ENCODE measurements at places on chromosomes 5 and 9.

DNA sequence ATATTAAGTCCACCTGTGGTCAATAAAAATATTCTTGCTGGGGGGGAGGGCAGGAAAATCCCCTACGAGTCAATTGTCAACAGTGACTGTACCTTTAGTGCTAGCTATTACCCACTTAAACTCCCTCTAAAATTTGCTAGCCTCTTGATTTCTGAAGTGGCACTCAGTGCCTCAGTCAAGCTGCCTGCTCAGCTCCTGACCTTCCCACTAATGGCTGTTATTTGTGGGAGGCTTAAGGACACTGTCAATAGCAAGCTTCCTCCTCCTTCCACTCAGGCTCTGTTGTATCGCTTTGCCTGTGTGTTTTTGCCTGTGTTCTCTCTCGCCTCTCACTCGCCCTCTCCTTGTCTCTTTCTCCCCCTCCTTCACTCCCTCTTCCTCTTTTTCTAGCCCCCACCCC is 140.8 kb downstream of the BNC2 start:
- DNase-seq, result no peak

DNA sequence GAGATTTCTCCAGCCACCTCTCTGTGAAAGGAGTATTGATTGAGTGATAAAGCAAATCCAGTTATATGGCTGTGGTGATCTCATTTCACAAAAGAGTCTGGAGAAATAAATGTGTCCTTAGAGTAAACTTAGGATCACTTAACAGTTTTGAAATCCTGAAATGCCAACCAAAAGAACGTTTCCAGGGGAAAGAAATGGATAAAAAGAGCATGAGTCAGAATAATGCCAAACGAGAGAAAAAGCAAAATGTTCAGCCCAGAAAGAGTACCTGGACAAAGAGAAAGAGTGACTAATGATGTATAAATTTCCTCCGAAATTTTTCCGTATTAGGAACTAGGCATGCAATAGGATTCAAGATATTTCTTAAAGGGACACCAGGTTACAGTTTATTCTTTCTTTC is 463.1 kb upstream of the CDH10 start:
- no peak for DNase-seq

GRCh38 chr9:16335788-16336580 is 534.5 kb downstream of the BNC2 start:
- DNase-seq, result no peak

DNA sequence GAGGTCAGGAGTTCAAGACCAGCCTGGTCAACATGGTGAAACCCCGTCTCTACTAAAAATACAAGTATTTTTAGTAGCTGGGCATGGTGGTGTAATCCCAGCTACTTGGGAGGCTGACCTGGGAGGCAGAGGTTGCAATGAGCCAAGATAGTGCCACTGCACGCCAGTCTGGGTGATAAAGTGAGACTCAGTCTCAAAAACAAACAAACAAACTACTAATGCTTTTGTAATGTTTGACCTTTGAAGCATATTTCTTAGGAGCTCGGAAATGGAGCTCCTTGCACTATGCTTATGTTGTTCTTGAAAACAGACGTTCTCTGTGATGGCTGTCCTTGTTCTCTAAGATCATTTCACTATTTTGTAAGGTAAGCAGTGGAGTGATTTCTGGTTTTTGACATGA is 6.0 kb downstream of the F2RL2 start:
- DNase-seq, result no peak

DNA sequence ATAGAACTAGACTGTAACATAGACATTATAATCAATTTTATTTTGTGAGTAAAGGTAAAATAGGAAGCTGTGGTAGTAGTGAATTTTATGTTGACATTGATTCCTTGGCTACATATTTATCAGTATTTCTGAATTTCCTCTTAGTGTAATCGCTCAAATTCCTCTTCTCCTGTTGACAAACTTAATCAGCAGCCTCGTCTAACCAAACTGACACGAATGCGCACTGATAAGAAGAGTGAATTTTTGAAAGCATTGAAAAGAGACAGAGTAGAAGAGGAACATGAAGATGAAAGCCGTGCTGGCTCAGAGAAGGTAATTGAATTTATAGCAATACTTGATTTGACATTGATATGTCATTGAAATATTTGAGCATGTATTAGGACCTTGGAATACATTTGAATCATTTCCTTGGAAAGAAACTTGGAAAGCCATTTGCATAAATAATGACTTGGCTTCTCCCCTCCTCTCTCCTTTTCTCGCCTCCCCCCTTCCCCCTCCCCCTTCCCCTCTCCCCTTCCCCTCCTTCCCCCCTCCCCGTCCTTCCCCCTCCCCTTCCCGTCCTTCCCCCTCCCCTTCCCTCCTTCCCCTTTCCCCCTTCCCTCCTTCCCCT is 75.5 kb downstream of the GPBP1 start:
- no peak for DNase-seq

- no peak for DNase-seq
These were observed 46.1 kb downstream of the PRUNE2 start for GRCh38 chr9:76859860-76860259.

DNA sequence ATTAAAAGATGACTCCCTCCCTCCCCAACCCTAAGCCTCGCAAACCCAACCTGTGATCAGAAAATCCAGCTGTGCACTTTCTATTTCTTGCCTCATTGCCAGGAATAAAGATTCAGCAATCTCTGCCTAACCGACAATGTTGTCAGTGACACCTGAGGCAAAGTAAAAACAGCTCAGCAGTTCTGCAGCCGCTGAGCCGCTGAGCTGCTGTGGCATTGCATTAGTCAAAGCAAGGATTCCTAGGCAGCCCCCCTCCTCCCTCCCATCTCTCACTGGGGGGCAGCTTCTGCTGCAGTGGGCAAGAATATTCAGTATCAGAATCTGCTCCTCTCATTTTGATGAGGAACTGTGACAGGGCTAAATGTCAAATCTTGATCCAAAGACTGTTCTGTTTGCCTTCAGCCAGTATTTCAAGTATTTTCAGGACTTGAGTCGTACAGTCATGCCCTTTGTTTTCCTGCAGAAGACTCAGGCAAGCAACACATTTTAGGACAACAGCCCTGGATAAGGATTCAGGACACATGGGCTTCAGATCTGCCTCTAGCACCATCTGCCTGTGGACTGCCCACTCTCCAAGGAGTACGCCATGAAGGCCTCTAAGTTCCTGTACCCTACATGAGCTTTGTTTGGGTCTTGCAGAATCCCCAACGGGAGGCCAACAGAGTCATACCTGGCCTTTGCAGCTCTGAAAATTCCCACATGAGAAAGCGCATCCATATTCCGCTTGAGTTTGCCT is 41.1 kb upstream of the DAP start:
- DNase-seq, result no peak

GRCh38 chr5:58378613-58379390 is 81.1 kb downstream of the PLK2 start:
- DNase-seq, result no peak

DNA sequence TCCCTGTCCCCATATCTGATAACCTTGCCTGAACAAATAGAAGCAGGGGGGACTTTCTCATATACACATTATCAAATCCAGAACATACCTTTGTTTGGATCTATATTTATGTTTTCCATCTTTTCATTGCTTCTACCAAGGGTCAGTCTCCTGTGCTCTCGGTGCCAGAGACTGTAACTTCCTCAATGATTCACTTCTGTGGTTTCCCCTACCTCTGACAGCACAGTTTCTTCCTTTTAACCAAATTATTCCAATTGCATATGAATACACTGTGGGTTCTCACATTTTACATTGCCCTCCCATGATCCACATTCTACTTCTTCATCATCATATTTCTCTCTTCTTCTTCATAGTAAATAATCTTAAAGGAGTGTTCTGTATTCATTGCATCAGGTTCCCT is 32.2 kb downstream of the NMUR2 start:
- no peak for DNase-seq

GRCh38 chr5:107285772-107286171 is 385.0 kb downstream of the EFNA5 start:
- DNase-seq, result no peak

DNA sequence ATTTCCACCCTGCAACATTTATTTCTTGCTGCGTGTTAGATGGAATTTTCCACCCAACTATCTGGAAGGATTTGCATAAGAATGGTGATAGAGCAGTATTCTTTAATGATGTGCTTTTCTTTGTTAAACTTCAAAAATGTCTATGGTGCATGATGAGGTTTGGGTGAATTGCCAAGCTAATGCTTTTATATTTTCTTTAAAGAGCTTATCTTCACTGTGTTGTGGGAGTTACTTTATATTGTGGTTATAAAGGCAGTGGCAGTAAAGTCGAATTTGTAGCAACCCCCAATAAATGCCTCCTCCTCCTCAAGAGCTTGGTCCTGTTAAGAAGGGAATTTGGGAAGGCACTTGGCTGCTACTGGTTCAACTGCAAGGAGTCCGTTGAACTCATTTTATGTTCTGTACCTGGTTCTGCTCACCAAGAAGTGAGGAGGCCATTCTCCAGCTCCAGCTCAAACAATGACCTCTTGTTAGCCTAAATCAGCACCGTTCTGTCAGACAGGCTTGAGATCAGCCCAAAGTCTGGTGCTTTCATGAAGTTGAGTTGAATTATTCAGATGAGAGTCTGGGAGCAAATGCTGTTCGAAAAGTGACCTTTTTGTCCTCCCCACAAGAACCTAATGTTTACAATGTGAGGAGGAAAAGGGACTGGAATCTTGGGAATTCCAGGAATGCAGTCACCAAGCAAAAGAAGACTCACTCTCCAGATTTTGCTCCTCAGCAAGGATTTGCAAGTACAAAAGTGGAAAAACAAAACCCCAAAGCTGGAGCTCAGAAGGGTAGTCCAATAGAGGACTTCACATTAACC is 217.0 kb downstream of the TMEM38B start:
- DNase-seq, result no peak

DNA sequence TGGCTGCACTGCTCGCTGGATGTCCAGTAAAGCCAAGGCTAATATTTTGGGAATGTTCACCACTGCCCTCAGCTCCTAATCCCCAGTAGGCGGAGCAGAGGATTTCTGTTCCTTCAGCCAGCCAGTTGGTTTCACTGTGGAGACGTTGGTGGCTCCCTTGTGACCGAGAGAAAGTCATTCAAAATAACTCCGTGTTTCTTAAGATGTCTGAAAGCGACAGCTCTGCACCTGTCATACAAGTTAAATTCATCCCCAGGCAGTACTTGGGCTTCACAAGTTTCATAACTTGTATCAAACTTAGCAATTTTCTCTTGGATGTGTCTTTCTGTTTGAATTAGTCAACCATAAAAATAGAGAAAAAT is 382 bp upstream of the CDKN2B start:
- DNase-seq, result no peak

DNA sequence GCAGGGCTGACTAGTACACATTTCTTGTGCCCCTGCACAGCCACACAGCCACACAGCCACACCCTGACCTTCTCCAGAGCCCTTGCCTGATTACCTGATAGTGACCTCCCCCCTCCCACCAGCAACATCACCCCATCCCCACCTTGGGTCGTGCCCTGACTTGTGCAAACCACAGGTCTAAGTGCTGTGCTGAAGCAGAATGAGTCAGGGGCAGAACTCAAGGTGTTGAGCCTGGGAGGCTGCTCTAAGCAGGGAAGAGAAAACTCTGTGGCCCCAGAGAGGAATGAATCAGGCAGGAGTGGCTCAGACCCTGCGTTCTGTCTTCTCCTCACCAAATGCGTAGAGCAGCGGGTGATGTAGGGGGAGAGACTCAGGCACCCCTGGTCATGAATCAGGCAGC is 24.3 kb upstream of the FAT2 start:
- no peak for DNase-seq

DNA sequence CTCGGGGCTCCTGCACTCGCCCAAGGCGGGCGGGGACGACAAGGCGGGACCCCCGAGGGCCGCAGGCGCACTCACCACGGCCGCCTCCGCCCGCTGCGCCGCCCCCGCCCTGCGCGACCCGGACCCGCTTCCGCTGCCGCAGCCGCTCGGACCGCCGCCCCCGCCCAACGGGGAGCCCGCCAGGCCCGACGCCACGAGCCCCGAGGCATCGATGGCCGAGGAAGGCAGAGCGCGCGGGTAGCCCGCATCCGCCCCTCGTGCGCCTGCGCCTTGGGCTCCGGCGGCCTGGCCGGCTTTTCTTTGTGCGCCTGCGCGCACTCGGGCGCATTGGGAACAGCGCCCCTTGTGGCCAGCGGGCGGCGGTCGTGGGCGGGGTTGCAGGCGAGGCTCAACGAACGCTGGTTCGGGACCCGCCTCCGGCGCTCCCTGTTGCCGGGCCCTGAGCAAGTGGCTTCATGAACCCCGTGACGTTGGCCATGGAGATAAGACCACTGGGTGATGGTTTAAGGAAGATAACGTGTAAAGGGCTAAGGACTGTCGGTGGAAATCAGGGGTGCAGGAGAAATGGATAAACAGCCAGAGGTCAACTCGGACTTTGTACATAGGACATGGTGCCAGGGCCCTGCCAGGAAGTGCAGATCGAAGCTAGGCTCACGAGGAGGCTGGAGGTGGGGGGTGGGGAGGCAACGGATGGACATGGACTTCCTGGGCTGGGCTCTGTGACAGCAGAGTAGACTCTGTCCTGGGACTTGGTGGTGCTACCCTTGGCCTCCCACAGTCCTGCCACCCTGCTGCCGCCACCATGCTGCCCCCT is at the start of the genes C8G and FBXW5:
TSS of gene C8G (plus strand) at position 725 of the 814 bp plus-strand sequence. CDS start at position 803, 78 bp downstream.
TSS of gene FBXW5 (minus strand) at position 220 of the 814 bp plus-strand sequence. CDS start 655 bp downstream, outside the sequence.
- peak; percentile 91 for DNase-seq

GRCh38 chr5:106730912-106731311 is 939.8 kb downstream of the EFNA5 start:
- DNase-seq, result no peak

DNA sequence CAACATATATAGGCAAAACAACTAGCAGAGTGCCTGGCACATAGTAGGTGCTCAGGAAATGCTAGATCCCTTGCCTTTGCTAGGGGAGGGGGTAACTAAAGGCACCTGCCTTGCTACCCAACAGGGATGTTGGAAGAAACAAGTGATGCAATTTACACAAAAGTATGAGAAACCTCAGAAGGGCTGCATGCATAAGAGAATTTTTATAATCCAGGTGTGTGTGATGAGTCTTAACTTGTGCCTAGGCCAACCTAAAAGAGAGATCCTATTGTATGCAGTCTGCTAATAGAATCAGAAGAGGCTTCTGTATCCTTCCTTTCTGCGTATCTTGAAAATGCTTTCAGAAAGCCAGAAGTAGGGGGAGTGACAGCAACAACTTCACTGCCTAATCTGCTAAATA is 135.9 kb downstream of the SLIT3 start:
- no peak for DNase-seq

DNA sequence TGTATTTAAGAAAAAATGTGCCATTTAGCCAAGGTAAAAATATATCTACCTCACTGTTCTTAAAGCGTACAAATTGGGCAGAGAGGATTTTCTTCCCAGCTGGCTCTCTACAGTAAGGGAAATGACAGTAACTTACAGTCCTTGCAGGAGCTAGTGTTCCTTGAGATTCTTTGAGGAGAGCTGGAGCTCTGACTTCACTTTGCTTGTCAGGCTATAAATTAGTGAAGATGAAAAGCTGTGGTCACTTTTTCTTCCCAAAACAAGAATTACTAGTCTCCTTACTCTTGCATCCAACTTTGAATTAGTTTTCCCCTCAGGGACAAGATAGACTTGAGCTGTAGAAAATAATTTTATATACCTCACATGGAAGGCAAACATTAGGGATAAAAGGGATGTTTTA is 129.9 kb downstream of the ZSWIM6 start:
- DNase-seq, result no peak

DNA sequence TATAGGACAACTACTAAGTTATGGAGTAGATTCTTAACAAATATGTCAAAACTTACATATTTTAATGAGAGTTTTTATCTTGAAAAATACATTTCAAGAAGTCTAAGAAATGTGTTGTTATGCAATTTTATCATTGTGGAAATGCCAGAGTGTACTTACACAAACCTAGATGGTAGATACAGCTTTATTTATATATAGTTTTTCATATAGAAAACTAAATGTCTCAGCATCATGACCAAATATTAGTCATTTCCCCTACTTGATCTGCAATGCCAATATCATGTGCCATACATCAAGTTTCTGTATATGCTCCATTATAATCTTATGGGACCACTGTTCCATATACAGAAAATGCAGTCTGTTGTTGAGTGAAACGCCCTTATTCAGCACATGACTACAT is 28.7 kb downstream of the CAST start:
- DNase-seq, result no peak
